ENCODE measurements at places on chromosomes 13 and 19.

DNA sequence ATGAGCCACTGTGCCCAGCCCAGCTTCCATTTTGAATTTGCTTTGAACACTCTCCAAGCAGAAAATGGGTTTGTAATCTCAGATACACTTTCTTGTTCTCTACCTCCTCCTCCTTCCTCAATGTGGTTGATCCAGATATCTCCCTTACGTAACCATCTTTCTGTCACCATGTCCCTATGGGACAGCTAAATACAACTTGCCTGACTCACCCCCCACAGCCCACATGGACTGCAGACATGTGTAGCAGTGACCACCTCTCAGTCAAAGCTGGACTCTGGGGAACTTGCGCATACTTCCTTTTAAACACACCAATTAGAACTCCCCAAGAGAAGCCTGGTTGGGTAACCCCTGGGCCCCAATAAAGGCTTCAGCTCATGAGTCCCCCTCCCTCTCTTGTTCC, 10.8 kb upstream of the ZNF799 start:
- no peak for DNase-seq

DNA sequence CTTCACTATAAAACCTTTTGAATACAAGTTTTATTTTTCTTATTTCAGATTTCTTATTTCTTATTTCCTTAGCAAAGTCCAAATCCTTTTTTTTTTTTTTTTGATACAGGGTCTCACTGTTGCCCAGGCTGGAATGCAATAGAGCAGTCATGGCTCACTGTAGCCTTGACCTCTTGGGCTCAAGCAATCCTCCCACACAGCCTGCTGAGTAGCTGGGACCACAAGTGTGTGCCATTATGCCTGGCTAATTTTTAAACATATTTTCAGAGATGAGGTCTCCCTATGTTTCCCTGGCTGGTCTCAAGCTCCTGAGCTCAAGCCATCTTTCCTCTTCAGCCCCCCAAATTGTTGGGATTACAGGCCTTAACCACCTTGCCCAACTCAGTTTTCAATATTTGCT, 334.3 kb downstream of the DLEU7 start:
- DNase-seq = no peak

DNA sequence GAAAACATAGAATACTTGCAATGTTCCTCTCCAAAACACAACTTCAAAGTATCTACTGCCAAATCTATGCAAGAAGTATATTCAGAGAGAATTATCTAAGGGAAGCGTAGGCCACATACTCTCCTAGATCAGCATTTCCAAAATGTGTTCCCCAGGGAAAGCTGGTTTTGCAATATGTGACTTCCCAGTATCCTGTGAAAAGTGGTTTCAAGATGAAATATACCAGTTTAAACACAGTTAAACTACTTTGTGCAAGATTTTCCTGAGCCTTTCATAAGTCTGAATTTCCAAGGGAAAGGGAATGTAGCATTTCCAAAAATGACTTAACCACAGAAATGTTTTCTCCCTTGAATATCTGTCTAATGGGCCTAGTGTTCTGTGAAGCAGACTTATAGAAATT, 7.6 kb downstream of the STARD13 start:
- DNase-seq = no peak

DNA sequence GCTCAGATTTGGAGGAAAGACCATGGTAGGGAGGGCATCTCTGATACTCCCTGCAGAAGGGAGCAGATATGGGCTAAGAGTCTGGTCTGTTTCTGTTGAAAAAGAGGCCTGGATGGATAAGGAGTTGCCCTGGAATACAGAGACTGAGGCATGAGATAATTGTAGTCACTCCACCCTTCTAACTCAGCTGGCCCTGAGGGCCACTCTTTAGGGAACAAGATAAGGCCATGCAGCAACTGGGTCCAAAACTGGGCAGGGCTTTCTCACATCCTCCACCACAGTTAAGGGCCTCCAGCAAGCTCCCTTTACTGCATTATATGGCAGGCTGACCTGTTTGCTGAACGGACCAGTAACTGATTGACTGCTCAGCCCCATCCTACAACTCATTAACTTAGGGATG, 1.3 kb downstream of the ZNF749 start:
- DNase-seq = no peak

DNA sequence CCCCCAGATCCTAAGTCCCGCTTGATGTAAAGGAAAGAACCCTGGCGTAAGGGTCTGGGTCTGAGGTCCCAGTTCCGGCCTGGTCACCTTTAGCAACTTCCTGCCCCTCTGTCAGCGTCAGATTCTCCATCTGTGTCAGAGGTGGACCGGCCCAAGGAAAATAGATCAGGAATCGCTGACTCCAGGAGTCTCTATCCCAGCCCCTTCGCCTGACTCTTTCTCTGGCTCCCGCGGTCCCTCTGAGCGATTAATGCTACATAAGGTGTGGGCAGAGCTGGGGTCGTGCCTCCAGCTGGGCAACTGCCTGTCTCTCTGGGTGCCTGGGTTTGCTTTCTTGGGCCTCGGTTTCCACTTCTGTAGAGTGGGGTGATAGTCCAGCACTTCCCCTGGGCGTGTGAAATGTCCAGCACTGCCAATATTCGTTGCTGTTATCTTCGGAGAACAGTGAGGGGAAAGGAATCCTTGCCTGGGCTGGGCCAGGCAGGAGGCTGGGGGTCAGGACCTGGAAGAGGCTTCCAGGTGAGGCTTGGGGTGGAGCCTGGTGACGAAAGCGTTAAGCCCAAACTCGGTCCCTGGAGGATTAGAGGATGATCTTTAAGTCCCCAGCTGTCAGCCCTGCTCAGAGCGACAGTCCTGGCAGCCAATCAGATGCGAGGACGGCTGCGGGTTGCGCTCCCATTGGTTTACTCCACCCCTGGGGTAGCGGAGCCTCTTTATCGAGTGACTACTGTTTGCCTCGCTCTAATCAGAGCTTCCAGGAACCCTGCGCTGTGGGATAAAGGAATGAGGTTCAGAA, 767 bp downstream of the ABCA7 start:
- peak; percentile 71 for DNase-seq
